ENCODE measurements at places on chromosomes 7 and 10.

DNA sequence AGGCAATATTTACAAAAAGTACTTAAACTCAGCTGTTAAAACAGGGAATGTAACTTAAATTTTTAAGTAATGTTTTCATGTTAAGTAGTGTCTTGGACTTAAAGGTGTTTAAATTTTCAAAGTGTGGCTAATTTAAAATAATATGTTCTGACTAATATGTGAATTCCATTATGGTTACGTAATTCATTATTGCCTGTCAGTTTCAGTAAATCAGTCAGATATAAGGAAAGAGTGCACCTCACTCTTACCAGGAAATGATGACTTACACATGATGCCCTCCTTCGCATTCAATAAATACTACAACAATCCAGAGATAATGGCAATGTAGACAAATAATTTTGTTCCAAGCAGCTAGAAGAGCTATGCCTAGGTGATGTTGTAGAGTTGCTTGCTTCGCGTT, 69.0 kb upstream of the WNT16 start:
- DNase-seq: no peak

DNA sequence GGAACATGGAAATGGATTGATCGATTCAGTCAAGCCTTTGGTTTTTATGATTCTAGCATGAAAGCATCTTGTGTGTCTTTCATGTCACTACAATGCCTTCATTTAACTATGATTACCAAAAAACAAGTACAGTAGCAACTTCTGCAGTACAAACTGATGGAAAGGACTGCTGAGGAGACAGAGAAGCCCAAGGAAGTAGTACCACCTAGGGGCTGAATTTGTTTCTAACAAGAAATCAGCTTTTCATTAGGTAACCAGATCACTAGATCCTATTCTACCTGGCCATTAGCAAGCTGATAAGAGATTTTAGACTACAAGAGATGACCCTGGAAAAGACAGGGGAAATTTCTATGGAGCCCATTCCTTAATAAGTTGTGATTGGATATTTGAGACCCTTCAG, 3.2 kb upstream of the IFIT1 start:
- DNase-seq: no peak

DNA sequence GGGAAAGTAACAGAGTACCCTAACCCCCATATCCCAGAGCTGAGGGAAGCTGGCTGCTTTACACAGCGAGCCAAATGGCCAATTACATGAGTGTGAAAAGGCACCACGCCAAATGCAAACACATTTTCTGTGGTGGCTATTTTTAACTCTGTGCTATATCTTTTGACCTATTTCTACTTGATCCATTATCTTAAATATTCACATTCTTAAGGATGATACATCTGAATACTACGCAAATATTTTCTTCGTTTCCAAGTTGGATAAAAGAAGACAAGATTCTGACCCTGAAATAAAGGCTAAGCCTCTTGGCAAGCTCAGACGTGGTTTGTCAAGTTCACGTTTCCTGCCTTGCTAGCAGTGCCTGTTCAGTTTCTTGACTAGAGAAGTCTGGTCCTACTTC, 146.7 kb upstream of the TMEM196 start:
- no peak for DNase-seq

DNA sequence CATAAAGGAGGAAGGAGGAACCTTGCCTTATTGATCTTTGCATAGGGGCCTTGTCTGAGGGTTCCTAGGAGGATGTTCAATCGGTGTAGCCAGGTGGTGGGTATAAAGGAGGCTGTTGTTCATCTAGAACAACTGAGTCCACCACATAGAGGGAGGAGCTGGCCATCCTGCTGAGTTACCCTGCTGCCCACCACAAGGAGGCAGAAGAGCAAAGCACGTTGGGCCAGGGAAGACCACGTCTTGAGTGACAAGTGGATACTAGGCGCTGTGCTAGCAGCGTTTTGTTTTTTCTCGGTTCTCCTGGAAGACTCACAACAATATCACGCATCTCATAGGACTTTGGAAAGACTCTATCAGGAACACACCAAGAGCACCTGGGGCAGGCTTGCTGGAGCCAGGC, 20.0 kb downstream of the FOXI2 start:
- DNase-seq: no peak

GRCh38 chr7:100711369-100711768, 5.4 kb downstream of the POP7 start:
- DNase-seq: no peak

GRCh38 chr10:88190123-88190522, 326.7 kb downstream of the PTEN start:
- no peak for DNase-seq

Data from activated CD8-positive, alpha-beta memory T cell treated with anti-CD3 and anti-CD28 coated beads, Interleukin-2, amount 50 U/mL, for 48 hours (primary cell).